WTC11 (cell line): ENCODE measurements at places on chromosomes 13 and 19.

- no peak for DNase-seq
Measured at GRCh38 chr19:20444202-20444885, 121.2 kb downstream of the ZNF737 start.

DNA sequence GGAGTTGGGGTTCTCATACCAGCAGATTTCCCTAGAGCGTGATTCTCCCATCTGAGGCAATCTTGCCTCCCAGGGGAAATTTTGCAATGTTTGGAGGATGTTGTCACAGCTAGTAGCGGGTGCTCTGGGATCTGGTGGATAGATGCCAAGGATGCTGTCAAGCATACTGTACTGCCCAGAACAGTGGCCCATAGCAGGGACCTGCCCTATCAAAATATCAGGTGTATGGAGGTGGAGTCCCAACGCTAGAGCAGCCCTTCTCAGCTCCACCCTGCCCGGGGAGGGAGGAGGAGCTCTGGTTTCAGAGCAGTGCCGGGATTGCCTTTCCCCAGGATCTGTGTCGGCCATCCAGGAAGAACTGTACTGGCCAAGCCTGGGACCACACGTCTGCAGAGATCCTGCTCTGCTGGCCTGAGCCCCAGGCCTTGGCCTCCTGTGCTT is 10.9 kb upstream of the QTRT1 start:
- DNase-seq, result no peak

DNA sequence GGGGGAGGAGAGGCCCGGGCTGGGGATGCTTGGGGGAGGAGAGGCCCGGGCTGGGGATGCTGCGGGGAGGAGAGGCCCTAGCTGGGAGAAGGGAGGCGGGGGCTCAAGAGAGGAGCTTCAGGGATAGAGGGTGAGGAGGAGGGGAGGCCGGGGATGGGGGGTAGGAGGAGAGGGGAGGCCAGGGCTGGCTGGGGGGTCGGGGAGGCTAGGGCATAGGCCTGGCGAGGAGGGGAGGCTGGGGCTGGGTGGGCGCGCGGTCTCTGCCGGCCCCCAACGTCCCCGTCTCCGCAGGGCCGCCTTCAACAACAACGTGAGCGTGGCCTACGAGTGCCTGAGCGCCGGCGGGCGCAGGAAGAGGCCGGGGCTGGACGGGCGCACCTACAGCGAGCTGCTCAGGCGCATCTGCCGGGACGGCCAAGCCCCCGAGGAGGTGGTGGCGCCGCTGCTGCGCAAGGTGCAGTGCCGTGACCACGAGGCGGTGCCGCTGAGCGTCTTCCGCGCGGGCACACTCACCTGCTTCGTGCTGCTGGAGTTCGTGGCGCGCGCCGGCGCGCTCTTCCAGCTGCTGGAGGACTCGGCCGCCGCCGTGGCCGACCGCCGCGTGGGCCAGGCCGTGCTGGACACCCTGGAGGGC is 11.4 kb downstream of the TPGS1 start:
- peak; percentile 79 for DNase-seq

DNA sequence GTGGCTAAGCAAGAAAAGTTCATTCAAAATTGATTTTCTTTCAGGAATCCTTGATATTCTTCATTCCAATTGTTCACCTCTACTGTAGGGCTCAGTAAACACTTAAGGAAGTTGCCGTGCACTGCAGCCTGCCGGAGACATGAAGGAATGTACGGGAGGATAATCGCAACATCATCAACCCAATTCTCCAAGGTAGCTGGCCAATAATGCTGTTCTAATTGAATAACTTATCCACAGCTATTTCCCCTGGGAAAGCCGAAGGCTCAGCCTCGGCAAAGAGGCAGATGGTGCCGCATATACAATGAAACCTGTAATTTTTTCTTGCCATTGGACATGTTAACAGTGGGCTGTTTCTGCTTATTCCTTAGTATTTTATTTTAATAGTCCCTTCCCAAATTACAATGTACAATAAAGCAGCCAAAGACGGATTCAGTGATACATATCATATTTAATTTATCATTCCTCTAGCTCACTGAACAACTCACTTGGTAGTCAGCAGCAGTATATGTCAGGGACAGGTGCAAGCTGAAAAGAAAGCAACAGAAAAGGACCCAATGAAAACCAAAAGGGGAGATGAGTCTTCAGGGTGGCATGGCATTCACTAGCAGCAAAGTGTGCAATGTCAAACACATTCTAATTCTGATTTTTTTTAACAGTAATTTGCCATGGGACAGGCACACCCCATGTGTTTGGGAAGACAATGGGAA is 420.5 kb upstream of the KLF12 start:
- no peak for DNase-seq

DNA sequence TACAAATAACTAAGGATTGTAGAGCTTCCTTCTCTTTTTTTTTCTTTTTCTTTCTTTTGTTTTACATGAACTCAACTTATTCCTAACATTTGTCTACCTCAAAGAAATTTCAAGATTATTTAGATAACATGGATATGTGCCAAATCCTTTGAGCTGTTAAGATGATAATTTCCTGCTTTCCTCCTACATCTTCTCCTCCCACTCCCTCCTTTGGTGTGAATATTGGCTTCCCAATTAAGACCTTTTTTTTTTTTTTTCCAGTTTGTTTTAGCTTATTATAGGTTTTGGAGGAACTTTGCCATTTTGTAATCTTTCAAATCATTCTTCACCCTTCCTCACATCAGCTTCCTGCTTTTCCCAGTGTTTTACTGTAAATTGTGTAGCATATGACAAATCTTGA is 10.6 kb downstream of the NHLRC3 start:
- no peak for DNase-seq
